CD4-positive, alpha-beta T cell treated with Interleukin-15 for 4 hours (primary cell): ENCODE measurements at places on chromosomes 6 and 20.

- DNase-seq, result no peak
Measured at GRCh38 chr6:56516003-56516402, 126.7 kb downstream of the DST start.

DNA sequence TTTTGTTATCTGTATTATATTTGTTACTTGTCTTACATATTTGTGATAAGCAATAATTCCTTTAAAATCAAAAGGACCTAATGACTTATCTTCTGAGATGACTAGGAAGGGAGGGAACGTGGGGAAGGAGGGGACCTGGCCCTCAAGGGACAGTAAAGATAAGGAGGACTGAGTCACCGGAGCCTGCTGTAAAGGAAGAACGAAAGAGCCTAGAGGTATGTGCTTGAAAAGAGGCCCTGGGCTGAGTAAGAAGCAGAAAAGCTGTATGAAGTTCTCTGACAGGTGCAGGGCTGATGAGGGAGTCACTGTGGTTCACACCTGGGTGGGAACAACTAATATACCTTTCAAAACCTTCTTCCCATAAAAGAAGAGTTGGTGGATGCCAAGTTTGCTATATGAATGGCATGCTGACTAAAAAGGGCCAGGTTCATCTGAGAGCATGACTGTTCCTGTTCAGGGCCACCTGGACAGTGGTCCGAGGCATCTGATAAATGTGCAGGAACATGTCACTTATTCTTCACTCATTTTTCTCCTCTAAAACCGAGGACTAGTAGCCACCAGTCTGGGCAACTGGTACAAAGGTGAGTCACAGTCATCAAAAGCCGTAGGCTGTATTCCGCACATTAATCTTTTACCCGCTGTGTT lies 111.3 kb downstream of the TNFAIP3 start:
- peak; percentile 19 for DNase-seq

GRCh38 chr20:57902473-57902872 lies 192.7 kb upstream of the PMEPA1 start:
- DNase-seq, result no peak

- peak; percentile 49 for DNase-seq
Measured at GRCh38 chr20:45445805-45446562, 23.6 kb upstream of the WFDC2 start.

DNA sequence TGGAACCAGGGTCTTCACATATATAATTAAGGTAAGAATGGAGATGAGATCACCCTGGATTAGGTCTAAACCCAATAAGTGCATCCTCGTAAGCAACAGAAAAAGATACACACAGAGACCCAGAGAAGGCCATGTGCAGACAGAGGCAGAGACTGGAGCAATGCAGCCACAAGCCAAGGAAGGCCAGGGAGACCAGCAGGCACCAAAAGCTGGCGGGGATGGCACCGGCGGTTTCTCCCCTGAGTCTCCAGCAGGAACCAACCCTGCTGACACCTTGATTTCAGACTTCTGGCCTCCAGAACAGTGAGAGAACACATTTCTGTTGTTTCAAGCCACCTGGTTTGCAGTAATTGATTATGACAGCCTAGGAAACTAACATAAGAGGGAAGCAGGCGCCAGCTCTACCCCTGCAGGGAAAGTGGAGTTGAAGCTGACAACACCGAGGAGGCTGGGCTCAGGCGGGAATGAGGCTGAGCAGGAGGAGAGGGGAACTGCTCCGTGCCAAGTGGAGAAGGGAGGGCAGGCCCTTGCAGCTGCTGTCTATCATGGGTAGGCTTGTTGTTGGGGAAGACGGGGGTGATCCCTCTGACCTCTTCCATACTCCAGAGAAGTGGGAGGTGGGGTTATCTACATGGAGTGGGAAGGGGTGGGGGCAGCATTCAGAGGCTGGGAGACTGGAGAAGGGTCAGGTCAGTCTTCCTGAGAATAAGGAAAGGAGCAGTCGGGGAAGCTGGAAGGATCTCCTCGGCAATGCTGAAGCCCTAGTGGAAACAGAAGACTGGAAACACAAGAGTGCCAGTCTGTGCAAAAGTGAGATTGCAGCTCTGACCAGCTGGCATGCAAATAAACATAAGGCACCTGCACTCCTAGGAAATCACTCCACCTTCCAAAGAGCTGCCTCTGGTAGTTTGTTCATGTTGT lies 72.7 kb downstream of the NFATC2 start:
- no peak for DNase-seq

DNA sequence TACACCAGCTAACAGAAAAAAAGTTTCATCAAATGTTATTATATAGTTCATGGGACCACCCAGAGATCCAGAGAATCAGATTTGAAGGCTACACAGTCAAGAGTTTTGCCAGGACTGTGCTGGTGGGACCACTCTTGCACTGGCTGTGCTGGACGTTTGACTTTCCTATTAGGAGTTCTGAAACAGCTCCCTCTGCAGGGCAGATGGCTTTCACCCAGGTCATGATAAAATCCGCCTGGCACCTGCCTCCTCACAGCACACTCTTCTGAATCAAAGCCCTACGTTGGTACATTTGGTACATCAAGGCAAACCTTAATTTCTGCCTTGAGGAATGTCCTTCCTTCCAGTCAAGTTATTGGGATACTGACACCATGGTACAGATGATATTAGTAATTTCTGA lies 302.1 kb downstream of the ZNF217 start:
- DNase-seq, result no peak

DNA sequence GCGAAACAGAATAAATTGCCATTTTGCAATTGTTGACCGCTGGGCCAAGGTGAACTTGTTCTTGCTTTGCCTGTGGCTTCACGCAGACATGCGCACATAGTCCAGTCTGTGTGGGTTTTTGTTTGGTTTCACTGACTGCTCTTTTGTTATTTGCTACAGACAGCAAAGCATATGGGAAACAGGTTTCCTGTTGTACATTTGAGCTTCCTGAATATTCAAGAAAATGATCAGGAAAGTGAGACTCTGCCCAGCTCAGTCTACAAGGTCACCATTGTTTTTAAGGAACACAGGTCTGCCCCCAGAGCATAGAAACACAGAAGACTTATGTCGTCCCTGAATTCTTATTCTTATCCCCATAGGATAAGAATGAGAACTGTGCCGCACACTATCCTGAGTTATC lies 55.6 kb downstream of the SASH1 start:
- no peak for DNase-seq

DNA sequence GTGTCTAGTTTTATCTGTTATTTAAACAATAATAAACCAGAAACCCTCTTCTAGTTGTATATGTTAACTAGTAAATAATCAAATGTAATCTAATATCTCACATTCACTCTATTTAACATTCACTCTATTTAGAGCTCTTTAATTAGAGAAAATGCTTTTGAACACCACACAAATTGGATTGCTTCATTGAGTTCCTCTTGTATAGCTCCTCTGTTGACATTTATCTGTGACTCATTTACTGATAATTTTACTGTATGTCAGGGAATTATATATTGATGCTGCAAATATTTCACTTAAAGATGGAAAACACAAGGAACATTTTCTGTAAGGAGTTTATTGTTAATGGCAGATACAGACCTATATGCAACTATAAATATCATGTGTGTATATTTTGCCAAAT lies 594.6 kb downstream of the COL12A1 start:
- DNase-seq, result no peak

DNA sequence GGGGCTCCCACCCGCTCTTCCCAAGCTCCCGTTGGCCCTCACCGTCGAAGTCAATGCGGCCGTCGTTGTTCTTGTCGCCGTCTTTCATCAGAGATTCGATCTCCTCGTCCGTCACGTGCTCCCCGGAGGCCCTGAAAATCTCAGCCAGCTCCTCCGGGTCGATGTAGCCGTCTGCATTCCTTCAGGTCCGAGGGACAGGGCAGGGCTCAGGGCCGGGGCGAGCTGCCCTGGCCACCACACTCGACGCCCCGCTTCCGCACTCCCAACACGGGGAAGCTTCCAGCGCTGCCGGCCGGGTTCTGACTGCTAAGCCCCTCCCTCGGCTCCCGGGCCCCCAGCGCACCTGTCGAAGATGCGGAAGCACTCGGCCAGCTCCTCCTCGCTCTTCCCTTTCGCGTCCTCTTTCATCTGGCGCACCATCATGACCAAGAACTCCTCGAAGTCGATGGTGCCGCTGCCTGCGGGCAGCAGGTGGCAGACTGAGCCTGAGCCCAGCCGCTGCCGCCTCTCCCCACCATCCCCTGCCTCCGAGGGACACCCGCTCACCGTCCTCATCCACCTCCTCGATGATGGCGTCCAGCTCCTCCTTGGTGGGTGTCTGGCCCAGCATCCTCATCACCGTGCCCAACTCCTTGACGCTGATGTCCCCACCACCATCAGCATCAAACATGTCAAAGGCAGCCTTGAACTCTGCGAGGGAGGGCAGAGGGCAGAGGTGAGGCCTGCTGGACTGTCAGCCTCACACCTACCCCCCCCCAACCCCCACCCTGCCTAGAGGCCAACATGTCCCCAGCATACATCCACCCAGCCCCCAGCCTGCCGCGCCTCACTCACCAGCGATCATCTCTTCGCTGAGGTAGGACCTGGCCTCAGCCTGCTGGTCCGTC lies 2.9 kb downstream of the TNNC2 start:
- peak; percentile 51 for DNase-seq

GRCh38 chr6:73710470-73710869 lies 14.5 kb downstream of the CD109 start:
- no peak for DNase-seq

DNA sequence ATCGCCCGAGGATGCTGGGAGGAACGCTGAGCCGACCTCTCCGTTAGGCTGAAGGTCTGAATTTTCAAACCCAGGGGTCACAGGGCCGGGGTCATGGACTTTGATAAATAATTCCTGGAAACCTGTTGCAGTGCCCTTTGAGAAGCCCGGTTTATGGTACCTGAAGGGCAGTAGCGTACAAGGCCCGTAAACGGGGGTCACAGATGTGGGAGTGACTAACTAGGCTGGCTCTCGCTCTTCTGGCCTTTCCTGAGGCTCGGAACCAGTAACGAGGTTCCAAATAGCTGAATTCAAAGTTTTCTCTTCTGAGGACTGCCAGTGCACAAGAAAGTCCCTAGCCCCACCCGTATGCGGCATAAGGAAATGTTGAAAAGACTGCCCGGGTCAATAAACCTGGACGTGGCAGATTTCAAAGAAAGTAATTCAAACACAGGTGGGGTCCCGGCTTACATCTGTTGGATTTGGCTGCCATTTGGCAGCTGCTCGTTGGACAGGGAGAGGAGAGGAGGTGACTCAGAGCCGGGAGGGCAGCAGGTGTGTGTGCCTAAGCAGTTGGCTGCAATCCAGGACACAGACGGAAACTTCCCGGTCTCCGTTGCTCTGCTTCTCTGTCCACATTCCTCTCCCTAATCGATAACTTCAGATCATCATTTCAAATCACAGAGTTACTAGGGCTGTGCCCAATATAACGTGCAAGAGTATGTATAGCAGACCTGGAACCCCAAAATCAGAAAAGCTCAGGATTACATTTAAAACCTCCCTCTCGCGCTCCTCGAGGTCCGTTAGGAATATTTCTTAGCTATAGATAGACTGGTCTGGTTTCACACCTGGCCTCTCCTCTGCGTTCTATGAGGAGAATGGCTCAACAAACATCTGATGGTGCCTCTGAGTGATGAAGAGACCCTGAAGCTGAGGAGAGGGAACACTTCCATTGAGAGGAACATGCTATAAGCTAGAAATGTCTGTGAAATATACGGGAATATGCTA lies 765 bp upstream of the GMDS start:
- DNase-seq, result peak; percentile 44

DNA sequence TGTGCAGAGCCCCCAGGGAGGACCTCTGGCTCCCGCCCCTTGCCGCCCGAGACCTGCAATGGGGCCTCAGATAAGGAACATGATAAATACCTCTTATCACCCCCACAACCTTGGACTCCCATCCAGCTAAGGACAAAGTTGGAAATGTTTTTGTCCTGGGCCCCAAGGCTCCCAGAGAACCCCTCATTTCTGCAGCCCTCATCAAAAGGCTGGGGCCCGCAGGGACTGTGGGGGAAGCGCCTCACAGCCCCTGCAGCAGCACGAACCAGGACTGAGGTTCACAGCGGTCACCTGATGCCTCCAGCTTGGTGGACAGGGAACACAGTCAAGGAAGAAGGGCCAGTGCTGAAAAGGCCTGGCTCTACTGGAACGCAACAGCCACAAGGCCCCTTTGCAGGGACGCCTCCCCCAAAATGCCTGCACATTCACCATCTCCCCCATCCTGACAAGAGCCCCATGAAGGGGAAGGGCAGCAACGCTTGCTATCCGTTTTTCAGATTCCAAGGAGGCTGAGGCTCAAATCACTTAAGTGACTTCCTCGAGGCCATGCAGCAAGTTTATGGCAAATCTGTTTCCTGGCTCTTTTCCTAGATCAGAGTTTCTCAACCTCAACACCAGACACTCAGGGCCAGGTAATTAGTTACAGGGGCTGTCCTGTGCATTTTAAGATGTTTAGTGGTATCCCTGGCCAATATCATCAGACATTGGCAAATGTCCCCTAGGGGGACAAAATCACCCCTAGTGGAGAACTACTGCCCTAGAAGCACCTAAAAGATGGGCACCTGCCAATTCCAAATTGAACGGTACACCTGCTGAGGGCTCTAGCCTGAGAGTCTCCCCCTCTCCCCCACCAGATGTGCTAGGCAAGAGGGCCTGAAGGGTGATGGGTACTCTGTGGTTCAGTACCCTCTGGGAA lies 10.6 kb downstream of the TFEB start:
- DNase-seq, result no peak

DNA sequence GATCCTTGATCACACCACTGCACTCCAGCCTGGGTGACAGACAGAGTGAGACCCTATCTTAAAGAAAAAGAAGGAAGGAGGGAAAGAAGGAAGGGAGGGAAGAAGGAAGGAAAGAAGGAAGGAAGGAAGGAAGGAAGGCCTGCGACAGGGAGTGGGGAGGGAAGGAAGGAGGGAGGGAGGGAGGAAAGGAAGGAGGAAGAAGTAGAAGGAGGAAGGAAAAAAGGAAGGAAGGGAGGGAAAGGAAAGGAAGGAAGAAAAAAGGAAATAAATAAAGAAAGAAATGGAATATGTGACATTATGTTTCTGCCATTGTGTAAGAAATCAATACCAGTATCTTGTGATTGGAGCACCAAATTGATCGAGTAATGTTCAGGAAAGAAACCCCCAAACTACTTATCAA lies 16.2 kb downstream of the PHACTR2 start:
- no peak for DNase-seq

GRCh38 chr6:147642458-147642857 lies 134.0 kb downstream of the SAMD5 start:
- DNase-seq, result no peak

GRCh38 chr20:47654370-47654769 lies 130.9 kb downstream of the SULF2 start:
- DNase-seq, result no peak

DNA sequence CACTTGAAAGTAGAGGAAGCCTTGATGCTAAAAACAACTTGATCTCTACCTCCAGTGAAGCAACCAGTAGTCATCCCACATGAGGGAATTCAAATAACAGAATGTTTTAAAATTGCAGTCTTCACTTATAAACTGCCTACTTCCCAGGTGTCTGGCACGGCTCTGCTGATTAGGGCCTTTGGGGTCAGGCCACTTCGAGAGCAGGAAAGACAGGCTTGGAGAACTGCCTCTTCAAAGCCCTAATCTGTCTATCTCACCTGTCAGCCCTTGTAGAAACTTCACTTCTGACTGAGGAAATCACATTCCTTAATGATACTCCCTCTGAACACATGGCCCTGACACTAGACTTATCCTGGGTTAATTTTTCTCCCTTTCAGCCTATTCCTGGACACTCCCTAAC lies 458.6 kb downstream of the TENT5A start:
- no peak for DNase-seq

- DNase-seq, result no peak
Measured at GRCh38 chr6:74654296-74654695, 551.6 kb downstream of the COL12A1 start.
